Lung microvascular endothelial cell (primary cell): ENCODE measurements at places on chromosomes 2 and 18.

DNA sequence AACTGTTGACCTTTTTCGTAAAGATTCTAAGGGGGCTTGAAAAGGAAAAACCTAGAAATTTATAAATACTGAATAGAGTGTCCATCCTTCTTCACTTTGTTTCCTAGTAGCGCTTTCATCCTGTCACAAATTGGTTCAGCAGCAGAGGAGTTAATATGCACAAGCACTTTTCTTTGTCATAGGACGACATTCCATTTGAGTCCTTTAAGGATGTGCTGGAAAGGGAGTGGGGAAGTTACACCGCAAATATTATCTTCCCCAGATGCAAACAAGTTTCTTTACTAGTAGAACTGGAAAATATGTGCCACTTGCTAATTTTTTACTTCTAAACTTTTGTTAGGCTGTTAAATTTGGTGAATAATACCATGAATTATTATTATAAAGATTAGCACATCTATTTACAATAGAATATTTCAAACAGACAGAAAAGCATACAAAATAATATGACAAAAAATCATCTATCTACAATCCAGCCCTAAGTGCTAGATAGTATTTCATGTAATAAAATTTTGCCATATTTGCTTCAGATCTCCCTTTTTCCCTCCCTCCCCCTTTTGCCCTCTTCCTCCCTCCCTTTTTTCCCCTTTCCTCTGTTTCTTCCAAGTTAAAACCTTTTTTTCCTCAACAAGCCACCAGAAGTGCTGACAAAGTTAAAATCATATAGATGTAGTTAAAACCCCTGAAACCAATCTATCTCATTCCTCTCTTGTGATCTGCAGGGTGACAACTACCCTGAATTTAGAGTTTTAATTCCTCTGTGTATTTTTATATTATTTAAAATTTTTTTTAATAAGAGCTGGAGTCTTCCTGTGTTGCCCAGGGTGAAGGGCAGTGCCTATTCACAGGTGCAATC lies 50.5 kb upstream of the MAP4K3 start:
- peak; percentile 40 for DNase-seq

DNA sequence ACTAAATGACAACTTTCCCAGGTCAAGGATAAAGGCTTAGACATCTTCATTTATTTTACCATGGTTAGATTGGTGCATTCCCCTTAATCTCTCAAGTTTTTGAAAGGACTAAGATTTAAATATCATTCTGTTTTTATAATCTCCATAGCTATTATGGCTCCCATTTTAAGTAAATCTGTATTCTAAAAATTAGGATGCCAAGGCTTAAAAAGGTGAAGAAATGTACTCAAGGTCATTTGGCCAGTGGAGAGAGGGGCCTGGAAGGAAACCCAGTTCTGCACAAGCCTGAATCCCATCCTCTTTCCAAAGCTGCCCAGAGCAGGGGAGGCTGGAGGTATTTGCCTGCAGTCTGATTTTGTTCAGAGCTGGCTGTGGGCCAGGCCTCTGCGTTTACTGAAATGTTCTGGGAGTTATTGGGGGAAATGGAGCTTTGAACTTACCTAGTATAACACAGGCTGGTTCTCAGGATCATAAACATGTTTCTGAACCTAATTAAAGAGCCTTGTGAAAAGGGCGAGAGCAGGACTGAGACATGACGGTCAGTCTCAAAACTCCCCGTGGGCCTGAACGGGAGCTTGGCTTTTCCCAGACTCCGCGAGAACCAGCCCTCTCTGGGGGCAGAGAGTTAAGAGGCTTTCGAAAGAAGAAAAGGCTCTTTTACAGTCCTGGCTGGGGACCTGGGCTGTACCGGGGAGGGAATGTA lies 85.6 kb downstream of the DDX1 start:
- peak; percentile 42 for DNase-seq

GRCh38 chr2:224032283-224032682 lies 6.8 kb downstream of the SERPINE2 start:
- DNase-seq: no peak

DNA sequence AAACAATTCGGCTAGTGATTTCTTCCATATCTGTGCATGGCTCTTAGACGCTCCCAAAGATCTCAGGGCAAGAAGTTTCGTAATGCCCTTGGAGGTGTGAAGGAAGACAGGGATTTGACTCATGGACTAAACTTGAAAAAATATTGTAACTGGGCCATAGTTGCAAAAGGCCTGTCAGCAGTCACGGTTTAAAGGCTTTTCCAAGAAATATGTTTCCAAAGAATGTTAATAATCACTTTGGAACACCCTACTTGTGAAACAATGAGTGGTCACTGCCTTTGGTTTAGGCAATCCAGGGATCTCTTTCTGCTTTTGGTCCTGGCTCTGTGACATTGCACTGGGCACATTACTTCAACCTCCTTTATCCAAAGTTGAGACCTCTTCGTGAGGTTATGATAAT lies 102.5 kb upstream of the RASGRP3 start:
- DNase-seq: no peak

DNA sequence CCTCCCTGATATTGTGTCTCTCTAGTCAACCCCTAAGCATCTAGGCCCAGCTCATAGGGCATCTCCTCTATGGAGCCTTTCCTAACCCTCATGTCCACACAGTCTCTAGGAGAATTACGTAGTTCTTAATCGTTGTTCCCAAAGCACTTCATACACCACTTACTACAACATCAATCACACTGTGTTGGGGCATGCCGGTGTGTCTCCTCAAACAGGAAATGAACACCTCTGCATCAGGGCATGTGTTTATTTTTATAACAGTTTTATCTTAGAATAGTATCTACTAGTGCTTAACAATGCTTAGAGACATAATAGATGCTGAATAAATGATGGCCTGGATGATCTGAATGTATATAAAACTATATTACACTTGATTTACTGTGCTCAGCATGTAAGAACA lies 19.7 kb downstream of the CYP1B1 start:
- DNase-seq: no peak

- peak; percentile 60 for DNase-seq
These were observed 162.1 kb downstream of the SH3RF3 start for GRCh38 chr2:109290887-109291643.

- no peak for DNase-seq
These were observed 150.4 kb upstream of the NXPH2 start for GRCh38 chr2:138930571-138930970.

DNA sequence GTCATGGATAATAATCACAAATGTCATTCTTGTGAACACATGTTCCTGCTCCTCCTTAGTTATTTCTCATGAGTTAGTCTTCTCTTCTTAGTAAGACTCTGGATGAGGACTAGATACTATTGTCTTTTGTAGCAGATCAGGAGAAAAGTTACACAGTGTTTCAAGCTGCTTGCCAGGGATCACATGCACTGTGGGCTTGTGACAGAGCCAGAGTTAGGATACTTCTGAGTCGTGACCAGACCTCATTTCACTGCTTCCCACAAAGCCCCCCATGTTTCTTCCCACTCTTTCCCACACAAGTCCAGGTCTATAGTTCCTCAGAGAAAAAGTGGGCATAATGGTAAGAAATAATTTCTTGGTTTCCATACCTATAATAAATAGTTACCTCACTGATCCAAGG lies 80.2 kb upstream of the LRATD1 start:
- no peak for DNase-seq

DNA sequence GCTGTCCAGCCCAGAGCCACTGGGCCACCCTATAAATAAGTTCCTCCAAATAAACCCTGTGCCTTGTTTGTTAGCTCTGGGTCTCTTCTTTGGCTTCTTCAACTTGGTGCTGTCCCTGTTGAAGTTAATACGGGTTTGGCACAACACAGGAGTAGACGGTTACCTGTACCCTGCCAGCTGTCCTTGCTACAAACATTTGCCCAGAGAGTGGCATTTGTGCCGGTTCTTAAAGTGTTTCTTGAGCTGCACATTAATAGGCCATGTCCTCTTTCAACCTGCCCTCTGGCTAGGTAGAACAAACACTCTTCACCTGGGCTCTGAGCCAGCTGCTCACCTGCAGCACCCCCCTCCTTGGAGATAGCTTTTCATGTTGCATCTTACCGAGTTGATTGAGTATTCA lies 139.2 kb downstream of the NEDD4L start:
- DNase-seq: no peak

DNA sequence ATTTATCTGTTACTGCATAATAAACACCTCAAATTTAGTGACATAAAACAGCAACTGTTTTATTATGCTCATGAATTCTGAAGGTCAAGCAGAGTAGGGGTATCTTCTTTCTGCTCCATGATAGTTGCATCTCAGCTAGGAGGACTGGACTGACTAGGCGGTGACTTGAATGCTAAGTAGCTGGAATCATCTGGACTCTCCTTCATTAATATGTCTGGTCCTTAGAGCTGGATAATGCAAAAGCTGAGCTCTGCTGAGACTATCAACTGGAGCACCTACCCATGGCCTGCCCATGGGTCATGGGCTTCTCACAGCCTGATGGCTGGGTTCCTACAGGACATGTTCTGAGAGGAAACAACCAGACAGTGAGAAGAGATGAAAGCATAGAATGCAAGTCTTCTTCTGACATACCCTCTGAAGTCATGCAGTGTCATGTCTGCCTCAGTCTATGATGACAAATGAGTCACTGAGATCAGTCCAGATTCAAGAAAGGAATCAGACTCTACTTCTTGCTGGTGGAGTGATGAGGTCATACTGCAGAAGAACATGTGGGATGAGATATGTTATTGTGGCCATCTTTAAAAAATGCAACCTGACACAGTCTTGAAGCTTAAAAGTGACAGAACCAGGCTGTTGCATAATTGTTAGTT lies 174.2 kb upstream of the OSR1 start:
- DNase-seq: no peak

DNA sequence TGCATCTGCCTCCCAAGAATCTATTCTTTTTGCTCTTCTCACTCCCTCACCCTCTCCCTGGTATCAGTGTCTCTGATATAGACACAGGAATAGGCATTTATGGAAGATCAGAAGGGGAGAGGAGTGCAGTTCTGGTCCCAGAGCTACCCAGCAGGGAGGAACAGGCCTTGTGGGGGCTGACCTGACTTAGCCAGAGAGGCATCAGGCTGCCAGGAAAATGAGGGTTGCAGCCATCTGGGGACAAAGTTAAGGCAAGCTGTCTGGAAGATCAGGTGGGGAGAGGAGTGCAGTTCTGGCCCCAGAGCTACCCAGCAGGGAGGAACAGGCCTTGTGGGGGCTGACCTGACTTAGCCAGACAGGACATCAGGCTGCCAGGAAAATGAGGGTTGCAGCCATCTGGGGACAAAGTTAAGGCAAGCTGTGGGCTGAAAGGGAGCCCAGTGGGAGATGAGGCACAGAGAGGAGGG lies 69.9 kb upstream of the HK2 start:
- DNase-seq: no peak

- no peak for DNase-seq
These were observed 122.8 kb downstream of the TMEM200C start for GRCh38 chr18:5772306-5773105.

DNA sequence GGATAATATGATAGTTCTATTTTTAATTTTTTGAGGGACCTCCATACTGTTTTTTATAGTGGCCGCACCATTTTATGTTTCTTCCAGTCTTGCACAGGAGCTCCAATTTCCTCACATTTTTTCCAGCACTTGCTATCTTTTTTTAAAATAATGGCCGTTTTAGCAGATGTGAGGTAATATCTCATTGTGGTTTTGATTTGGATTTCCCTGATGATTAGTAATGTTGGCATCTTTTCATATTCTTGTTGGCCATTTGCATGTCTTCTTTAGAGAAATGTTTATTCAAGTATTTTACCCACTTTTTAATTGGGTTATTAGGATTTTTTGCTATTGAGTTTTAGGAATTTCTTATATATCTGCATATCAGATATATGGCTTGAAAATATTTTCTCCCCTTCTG lies 29.9 kb upstream of the NAPG start:
- no peak for DNase-seq

DNA sequence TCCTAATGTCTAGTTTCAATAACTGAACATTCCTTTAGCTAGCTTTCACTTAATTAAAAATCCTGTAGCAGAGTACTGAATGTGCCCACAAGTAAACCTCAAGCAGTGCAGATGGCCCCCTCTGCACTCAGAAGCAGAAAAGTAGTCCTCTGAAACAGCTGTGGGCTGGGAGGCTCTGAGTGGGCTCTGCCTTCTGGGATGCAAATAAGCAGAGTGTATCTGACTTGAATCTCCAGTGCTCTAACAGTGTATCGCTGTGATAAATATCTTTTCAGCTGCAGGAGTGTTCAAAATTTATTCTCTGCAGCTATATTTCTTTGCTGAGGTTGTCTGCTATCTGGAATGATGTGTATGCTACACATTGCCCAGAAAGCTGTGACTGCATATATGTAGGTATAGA lies 44.8 kb upstream of the SYT4 start:
- DNase-seq: no peak

GRCh38 chr18:35289293-35289692 lies 736 bp downstream of the ZSCAN30 start:
- peak; percentile 26 for DNase-seq

DNA sequence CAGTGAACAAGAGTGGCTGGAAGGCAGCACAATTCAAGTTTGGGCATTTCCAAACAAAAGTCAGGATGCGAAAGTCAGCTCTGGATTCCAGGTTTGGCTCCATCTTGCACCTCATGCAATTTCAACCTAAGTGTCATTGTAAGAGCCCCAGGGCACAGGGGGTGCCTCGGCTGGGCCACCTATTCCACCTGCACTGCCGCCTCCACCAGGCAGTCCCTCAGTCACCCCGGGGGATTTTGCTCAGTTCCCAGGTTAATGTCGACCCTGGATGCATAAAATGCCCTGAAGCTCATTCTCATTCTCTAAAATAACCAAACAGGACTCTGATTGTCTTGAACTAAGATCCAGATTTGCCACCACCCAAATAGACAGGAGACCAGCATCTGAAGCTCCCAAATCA lies 77.6 kb downstream of the EDAR start:
- DNase-seq: no peak

- DNase-seq: no peak
These were observed 40.2 kb downstream of the ATP6V1C2 start for GRCh38 chr2:10761591-10761990.

GRCh38 chr2:197113275-197113711 lies 186.8 kb upstream of the PGAP1 start:
- DNase-seq: peak; percentile 58
